ENCODE measurements at places on chromosomes 3 and 15. TPM values are rescaled to one million over a fixed set of nuclear protein-coding genes. Genes with fewer than 3 reads are reported as not detected.

- no peak for DNase-seq
Observed at GRCh38 chr3:43206105-43206504, 80.2 kb upstream of the SNRK start.

- no peak for DNase-seq
Observed at GRCh38 chr15:101210466-101210865, 41.4 kb downstream of the CHSY1 start.

GRCh38 chr15:37619358-37620042 is 314.9 kb upstream of the TMCO5A start:
- DNase-seq: no peak

PLEKHO2 gene
- 22.8 TPM for total RNA-seq

Measured in HFFc6 (cell line).